Right lobe of liver (tissue), 6 donors: ENCODE measurements at places on chromosomes 5 and 9. TPM values are rescaled to one million over a fixed set of nuclear protein-coding genes. Genes with fewer than 3 reads are reported as not detected.

The NTRK2 gene
- total RNA-seq = 0.23 TPM

The ECSCR gene
- total RNA-seq = 2.0 TPM

The MUSK gene
- total RNA-seq = 0.12 TPM

The GLDC gene
- 91.4 TPM for total RNA-seq

The IRX2 gene
- total RNA-seq = not detected

The PRRT1B gene
- 7.3 TPM for total RNA-seq

The DBH gene
- 2.0 TPM for total RNA-seq

The SLC6A7 gene
- total RNA-seq = not detected

The CYSRT1 gene
- total RNA-seq = 0.31 TPM

The ADAMTSL1 gene
- 0.73 TPM for total RNA-seq

The PCDHA13 gene
- 1.2 TPM for total RNA-seq

The AUH gene
- 20.0 TPM for total RNA-seq

The RNF180 gene
- 6.0 TPM for total RNA-seq

The SPATA31D4 gene
- not detected for total RNA-seq

The BARX1 gene
- total RNA-seq = not detected

The MAN2A1 gene
- total RNA-seq = 68.0 TPM

The C1QTNF2 gene
- total RNA-seq = 0.30 TPM

The TLR4 gene
- total RNA-seq = 5.3 TPM

The GLRA1 gene
- total RNA-seq = not detected

The SPINK14 gene
- total RNA-seq = not detected

The PCDHB3 gene
- not detected for total RNA-seq

The ANKDD1B gene
- 0.17 TPM for total RNA-seq

The CCL27 gene
- total RNA-seq = not detected

The SPRY4 gene
- total RNA-seq = 8.2 TPM

The F12 gene
- total RNA-seq = 236 TPM

The LEAP2 gene
- 171 TPM for total RNA-seq

The FOXD4L6 gene
- not detected for total RNA-seq

The OBP2B gene
- not detected for total RNA-seq

The ARID3C gene
- total RNA-seq = 6.7 TPM

The PCSK5 gene
- total RNA-seq = 2.6 TPM

The FER gene
- total RNA-seq = 9.3 TPM

The CCDC69 gene
- total RNA-seq = 13.2 TPM

The LCN10 gene
- total RNA-seq = not detected

The PCDHB12 gene
- total RNA-seq = 0.67 TPM

The SEMA6A gene
- 7.3 TPM for total RNA-seq

The RNF183 gene
- not detected for total RNA-seq

The ST8SIA4 gene
- 1.2 TPM for total RNA-seq

The INSL4 gene
- not detected for total RNA-seq

The FBP2 gene
- total RNA-seq = not detected

The PCSK1 gene
- not detected for total RNA-seq

The SPINK13 gene
- total RNA-seq = not detected

The SLC27A4 gene
- 15.8 TPM for total RNA-seq

The GABBR2 gene
- not detected for total RNA-seq

The GRM6 gene
- total RNA-seq = not detected

The SYK gene
- total RNA-seq = 10.9 TPM

The FSD1L gene
- 1.3 TPM for total RNA-seq

The CAMK2A gene
- 0.26 TPM for total RNA-seq

The WDR38 gene
- total RNA-seq = not detected

The LHX2 gene
- 2.6 TPM for total RNA-seq

The NTNG2 gene
- total RNA-seq = 0.31 TPM

The IL17B gene
- total RNA-seq = not detected

The HTR1A gene
- total RNA-seq = 0.18 TPM

The NSA2 gene
- total RNA-seq = 62.3 TPM

The HMCN2 gene
- 2.0 TPM for total RNA-seq

The AQP3 gene
- 127 TPM for total RNA-seq

The ANXA2R gene
- 0.21 TPM for total RNA-seq
